ENCODE measurements at places on chromosomes 16 and 17.

DNA sequence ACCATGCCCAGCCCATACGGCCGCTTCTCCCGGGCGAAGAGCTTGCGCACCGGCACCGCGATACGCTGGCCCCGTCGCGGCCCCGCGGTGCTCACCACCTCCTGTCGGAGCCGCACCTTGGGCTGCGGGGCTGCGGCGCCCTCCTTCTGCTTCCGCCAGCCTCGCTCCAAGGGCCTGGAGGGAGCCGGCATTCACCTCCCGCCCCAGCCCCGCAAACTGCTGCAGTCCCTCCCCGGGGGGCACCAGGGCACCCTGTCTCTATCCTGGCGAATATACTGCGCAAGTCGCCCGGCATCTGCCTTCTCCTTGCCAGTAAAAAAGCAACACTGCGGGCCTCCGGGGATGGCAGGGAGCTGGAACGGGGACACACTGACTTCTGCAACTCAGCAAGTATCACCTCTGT, 8.3 kb downstream of the SNRNP25 start:
- no peak for DNase-seq

- DNase-seq, result no peak
Measured at GRCh38 chr17:66665194-66665593, 169.7 kb upstream of the CACNG5 start.

DNA sequence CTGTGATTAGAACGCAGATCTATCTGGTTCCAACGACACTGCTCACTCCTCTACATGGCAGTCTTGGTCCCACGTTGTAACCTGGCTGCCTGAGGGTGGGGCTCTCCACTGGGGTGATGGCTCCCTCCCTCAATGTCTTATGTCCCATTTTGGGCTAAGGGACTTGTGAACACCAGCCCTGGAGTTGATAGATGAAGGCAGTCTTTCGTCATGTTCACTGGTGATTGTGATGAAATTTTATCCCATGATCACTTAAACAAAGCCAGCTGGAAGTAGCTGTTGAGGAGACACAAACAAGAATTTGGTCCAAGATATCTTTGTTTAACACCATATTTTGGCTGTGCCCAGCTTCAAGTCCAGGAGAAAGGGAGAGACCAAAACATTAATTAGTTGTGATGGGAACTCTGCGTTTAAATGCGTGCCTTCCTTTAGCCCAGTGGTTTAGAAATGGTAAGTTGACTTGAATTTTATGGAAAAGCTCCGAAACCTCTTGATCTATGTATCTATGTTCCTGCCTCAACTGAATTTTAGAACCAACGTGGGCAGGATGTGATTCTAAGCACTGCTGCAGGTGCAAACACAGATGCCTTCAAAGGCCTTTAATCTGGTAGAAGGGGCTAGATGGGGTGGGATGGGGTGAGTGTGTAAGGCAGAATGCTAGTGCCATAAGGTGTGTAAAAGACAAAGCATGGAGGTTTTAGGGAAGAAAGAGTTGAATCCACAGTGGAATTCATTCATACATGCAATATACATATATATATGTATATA, 186.8 kb upstream of the IRX3 start:
- no peak for DNase-seq

- DNase-seq, result no peak
Measured at GRCh38 chr16:80552277-80552676, 11.5 kb downstream of the DYNLRB2 start.

- no peak for DNase-seq
Measured at GRCh38 chr16:75092777-75093176, 23.8 kb downstream of the LDHD start.

Measured in hindlimb muscle (tissue), 1 donor.